Heart right ventricle (tissue), 16 donors: ENCODE measurements at places on chromosomes 4 and X. TPM values are rescaled to one million over a fixed set of nuclear protein-coding genes. Genes with fewer than 3 reads are reported as not detected.

MAGT1 gene
- 72.7 TPM for total RNA-seq

DNA sequence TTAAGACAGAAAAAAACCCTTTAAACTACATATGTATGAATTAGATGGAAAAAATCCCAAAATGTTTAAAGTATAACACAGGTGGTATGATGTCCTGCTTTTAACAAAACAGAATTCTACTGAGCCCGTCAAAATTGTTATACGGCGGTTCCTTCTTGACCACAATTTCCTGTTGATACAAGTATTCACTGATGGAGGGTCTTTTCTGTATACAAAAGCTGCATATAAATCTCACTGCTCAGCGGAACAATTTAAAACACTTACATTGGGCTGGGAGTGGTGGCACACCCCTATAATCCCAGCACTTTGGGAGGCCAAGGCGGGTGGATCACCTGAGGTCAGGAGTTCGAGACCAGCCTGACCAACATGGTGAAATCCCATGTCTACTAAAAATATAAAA is 62.4 kb downstream of the RPS6KA3 start:
- no peak for DNase-seq
- peaks cover 68% of the 10 kb centered on the region for H3K36me3 ChIP-seq
- no peak overlapping the region for H3K27ac ChIP-seq
- no peak overlapping the region for H3K4me3 ChIP-seq
- no peaks in the 10 kb centered on the region for H3K4me1 ChIP-seq

- H3K4me3 ChIP-seq, result no peak overlapping the region
- DNase-seq, result no peak
- H3K36me3 ChIP-seq, result no peaks in the 10 kb centered on the region
- H3K27ac ChIP-seq, result no peak overlapping the region
Observed at GRCh38 chr4:148790691-148791090, 348.5 kb upstream of the NR3C2 start.

GRCh38 chr4:81963015-81963762 is 410.6 kb downstream of the HNRNPD start:
- no peak for DNase-seq
- H3K27me3 ChIP-seq, result no peaks in the 10 kb centered on the region
- H3K27ac ChIP-seq, result no peak overlapping the region
- no peaks in the 10 kb centered on the region for H3K36me3 ChIP-seq
- H3K4me3 ChIP-seq, result no peak overlapping the region
